ENCODE measurements at places on chromosomes 7 and 10.

DNA sequence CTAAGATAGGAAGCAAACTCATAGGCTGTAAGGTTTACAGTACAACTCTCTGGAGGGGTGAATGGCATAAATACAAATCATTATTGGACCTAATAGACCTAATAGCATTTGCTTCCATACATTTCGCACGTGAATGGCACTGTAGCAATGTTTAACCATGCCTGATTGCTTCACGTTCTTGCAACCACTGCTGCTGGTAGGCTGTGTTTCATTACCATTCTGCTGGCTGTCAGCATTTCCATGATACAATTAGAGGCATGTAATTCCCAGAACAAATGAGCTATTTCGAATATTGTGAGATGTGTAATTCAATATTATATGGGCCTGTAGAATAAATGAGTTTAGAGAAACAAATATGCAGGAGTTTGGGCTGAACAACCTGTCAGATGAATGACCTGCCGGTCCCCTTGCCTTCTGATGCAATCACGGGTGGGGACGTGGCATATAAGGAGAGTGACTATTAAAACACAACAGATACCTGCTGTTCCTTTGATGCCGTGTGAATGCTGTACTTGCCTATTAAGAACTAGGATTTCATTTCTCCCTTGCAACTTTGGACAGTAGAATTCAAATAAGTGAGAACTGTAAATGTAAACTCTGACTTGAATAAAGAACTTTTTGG is 393.4 kb downstream of the ACTR3B start:
- no peak for DNase-seq

GRCh38 chr10:126073606-126074005 is 177.2 kb downstream of the FANK1 start:
- DNase-seq: no peak

GRCh38 chr7:147651601-147652000 is 939.0 kb upstream of the C7orf33 start:
- no peak for DNase-seq

DNA sequence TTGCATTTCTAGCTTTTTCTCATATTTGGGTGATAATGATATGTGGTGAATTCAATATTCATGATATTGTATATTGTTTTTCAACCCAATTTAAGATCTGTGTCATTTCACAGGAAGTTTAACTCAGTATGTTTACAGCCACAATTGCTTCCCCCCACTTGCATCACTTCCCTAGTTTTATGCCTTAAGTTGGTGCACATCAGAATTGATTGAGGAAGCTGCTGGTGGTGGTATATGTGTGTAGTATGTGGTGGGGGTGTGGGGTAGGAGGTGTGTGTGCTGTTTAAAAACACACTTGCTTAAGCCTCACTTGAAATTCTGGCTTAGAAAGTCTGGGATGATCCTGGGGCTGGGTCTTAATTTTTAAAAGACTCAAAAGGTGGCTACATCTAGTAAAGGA is 245.1 kb upstream of the AOAH start:
- no peak for DNase-seq
